ENCODE measurements at places on chromosomes 5 and 9.

DNA sequence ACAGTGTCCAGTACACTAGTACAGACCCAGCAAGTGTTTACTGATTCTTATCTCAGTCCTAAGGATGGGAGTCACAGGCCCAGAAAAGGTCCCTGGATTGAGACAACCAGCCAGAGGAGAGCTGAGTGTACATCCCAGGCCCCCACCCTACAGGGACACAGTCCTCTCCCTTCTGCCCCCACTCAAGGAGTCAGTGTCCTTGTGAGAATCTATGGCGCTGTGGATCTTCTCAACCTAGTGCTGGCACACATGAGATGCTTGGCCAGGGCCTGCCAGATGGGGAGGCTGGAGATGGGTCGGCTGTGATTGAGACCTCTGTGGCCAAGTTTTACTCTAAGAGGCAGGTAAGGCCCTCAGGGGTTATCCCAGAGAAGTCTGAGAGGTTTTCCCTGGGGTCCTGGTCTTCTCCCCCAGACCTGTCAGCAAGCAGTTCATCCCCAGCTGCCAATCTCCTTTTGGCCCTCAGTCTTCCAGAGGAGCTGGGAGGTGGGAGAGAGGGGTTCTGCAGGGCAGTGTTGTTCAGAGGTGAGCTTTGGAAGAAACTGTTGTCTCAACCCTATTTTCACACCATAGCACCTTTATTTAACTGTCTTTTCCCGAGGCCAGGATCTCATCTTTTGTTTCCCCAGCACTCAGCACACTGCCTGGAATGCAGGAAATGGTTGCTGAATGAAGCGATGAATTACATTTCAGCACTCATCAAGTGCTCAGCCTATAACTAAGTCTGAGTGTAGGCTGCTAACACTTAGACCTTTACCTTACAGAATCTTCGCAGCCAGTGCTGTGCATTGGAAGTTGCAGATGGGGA is 3.2 kb upstream of the NSD1 start:
- DNase-seq: no peak

DNA sequence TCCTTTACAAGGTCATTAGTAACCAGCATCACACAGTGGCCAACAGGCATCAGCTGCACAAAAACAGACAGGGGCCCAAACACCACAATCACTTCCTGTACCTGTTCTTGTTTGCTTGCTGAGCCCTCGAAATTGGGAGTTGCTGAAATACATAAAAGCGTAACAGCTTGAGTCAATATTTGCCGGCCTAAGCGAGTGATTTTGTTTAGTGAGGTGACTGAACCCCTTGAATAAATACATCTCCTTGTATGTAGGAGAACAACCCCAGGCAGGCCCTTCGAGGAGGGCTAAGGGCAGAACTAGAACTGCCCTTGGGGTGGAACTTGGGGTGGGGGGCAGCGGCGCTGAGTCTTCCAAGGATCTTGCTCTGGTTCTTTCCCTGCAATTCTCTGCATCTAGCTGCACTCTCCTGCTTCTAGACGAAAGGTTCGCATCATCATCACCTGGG is 502.5 kb downstream of the RASEF start:
- DNase-seq: no peak

DNA sequence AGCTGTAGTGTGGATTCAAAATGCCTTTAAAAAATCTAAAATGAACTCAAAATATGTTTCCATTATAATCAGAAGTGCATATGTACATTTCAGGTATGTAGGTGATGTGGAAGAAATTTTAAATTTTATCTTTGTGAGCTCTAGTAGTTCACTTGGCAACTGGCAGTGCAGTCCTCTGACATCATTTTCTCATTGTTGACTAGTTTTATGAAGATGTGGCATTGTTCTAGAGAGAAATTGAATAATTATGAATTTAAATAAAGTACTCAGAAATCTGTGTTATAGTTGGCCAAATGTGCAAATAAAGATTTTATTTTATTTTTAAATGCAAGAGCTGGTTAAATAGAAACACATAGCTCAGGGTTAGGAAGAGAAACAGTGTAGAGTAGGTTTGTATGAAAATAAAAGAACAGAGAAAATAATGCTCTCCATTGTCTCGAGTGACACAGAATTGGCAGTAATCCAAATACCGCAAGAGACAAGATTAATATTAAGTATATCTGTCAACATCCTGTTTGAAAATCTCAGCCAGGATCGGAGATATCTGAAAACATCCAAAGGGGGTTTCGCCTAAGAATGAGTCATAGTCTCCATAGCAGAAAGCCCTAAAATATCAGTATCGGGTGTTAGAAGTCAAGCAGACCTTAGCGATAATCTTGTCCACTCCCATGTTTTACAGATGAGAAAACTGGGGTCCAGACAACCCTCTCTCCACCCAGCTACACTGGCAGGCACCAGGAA is 189.4 kb downstream of the CCDC192 start:
- DNase-seq: no peak

DNA sequence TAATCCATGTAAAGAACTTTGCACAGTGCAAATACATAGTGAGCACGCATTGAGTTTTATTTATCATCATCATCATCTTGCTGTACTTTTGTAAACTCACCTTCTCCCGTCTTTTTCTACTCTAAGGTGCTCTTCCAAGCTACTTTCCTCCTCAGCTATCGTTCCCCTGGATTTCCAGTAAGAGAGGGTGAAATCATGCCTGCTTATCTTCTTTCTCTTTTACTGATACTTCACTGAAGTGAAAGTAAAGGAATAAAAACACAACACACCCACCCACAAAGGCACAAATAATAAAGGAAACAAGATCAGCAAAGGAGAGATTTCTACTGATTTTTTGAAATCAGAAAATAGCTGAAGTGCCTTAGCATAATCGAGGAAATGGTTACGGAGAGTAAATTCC is 509.9 kb downstream of the RAB3C start:
- DNase-seq: no peak

DNA sequence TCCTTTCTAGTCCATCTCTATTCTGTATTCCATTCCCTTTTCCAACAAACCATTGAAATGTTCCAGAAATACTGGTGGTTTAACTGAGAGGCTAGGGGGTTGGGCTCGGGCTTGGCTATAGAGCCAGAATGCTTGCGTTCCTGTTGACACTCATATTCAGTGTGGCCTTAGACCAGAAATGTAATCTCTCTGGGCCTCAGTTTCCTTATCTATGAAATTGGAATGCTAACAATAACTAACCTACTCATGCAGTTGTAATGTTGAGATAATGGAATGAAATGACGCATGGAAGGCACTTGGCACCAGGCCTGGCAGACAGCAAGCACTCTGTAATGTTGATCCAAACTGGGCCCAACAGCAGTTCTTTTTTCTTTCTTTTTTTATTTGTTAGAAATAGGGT is 26.8 kb downstream of the JADE2 start:
- no peak for DNase-seq

DNA sequence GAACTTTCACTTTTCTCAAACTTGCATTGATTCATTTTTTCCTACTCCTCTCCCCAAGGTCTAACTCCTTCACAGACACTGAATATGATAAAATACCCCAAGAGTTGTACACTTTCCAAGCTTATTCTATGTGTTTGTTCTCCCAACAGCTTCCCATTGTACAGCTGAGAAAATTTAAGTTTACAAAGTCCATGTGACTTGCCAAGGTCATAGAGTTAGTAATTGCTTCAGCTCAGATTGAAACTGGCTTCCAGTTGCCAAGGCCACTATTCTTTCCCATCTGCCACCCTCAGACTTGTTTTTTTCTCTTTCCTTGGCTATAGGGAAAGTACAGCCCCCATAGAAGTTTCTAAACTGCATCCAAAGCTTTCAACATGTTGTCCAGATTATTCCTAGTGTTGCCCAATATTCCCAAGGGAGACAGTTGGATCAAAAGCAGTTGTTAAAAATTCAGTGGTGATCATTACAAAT is 34.8 kb downstream of the TNFSF8 start:
- no peak for DNase-seq

DNA sequence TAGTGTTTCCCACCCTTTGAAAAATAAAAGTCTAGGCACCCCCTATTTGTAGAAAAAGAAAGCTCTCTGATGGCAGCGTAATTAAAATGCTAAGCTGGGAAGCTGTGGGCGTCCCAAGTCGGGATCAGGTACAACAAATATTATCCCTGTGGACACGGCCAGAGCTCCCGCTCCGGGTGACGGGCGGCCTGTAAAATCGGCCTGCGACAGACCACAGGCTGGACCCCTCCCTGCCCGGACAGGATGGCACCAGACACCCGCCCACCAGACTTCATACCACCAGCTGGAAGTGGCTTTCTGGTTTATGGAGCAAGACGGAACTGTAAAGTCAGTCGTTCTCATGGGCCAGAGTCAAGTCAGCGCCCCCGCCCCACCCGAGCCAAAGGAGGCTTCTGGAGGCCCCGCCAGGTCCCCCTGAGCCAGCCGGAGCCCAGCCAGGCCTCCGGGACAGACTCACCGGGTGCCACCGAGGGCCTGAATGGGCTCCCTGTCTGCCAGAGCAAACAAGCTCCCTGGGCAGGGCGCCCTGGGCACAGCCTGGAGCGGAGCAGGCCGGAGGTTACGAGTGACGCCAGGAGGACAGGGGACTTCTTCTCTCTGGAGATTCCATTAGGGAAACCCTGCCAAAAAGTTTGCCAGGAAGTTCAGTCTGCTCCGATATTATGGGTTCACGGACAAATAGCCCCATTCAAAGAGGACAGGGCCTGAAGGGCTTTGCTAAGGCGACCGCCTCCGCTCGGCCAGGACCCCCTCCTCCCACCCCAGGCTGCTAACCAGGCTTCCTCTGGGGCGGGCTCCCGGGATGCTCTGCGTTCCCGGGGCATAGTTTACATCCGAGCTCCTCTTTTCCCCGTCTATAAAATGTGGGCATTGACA is 173.7 kb downstream of the ERCC6L2 start:
- no peak for DNase-seq

DNA sequence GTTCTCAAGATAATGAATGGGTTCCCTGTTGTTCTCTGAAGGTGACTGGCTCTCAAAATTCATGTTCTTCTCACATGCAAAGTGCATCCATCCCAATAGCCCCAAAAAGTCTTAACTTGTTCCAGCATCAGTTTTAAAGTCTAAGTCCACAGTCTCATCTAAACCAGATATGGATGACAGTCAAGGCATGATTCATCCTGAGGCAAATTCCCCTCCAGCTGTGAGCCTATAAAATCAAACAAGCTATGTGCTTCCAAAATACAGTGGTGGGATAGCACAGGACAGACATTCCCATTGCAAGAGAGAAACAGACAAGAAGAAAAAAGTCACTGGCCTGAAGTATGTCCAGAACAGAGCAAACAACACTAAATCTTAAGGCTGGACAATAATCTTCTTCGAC is 25.4 kb downstream of the FBXO10 start:
- DNase-seq: no peak

GRCh38 chr5:133304178-133304577 is 252.4 kb downstream of the HSPA4 start:
- DNase-seq: no peak

DNA sequence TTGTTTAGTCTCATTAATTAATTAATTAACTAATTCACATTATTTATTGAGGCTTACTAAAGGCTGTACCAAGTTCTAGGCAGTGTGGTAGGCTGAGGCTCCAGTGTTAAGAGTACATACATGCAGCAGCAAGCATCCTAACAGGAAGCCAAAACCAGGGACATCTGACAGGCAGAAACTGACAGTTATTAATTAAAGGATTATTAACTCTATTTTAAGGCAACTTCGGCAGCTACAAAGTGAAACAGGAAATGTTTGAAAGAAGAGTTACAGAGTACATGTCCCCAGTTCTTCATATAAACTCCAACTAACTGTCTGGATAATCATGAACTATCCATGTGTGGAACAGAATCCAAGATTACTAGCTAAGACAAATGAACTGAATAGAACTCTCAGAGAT is 39.3 kb upstream of the GABRB2 start:
- DNase-seq: no peak

DNA sequence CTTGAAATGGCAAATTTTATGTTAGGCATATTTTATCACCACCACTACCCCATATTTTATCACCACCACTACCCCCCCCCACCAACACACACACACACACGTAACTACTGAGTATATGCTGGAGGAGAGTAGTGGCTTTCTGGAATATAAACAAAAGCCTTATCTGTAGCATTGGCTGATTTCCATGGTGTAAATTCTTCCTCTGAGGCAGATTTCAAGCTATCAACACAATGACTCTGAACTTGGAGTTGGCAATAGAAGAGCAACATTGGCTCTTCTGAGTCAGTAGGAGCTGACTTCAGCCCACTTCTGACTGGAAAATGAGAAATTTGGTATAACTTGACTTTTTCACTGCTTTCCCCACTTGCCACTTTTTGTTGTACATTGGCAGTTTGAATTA is 143.0 kb downstream of the CAVIN4 start:
- no peak for DNase-seq
